CD4-positive, alpha-beta T cell treated with Interleukin-1 beta for 1 hour (primary cell): ENCODE measurements at places on chromosomes 7 and 10.

- no peak for DNase-seq
Measured at GRCh38 chr10:111261081-111261615, 184.3 kb downstream of the ADRA2A start.

DNA sequence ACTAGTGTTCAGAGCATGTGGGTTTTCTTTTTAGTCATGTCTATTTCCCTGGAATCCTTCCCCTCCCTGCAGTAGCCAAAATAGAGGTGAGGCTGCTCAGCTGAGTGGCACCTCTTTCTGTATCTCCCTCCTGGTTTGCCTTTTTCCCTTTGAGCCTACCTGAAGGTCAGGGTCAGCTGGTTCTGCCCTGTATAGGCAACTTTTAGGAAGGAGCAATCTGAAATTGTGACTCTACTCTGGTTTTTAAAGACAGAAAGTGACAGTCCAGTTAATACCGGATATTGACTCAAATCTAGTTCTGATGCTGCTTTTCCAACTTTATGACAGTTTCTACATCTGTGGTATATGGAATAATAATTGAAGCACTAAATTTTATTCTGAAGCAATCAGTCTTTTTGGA is 26.0 kb downstream of the CCM2 start:
- DNase-seq: no peak

- no peak for DNase-seq
Measured at GRCh38 chr7:146591976-146592375, 475.4 kb downstream of the CNTNAP2 start.

- DNase-seq: no peak
Measured at GRCh38 chr7:159122276-159122675, 22.4 kb downstream of the VIPR2 start.

- DNase-seq: peak; percentile 32
Measured at GRCh38 chr10:67837541-67838314, at the start of gene DNAJC12. Gene DNAJC12, minus strand, starts transcription at chr10:67838188. Its CDS starts 177 bp downstream, at chr10:67838011.

DNA sequence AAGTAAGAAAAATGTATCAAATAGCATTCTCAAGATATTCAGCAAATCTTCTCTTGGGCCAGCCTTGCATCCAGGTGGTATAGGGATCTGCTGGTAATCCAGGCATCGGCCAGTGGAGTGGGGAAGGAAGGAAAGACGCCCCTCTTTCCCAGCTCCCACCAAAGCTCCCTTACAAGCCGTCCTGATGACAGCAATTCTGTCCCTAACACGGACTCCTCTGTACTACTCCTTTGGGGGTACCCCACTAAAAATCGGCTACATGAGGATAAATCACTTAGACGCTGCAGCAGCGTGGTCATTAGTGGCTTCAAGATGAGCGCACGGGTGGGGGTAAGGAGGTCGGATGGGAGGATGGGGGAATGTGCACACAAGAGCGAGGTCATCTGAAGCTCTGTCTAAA is 24.7 kb upstream of the NUB1 start:
- DNase-seq: no peak

- DNase-seq: no peak
Measured at GRCh38 chr10:78579995-78580394, 488.8 kb upstream of the ZMIZ1 start.

DNA sequence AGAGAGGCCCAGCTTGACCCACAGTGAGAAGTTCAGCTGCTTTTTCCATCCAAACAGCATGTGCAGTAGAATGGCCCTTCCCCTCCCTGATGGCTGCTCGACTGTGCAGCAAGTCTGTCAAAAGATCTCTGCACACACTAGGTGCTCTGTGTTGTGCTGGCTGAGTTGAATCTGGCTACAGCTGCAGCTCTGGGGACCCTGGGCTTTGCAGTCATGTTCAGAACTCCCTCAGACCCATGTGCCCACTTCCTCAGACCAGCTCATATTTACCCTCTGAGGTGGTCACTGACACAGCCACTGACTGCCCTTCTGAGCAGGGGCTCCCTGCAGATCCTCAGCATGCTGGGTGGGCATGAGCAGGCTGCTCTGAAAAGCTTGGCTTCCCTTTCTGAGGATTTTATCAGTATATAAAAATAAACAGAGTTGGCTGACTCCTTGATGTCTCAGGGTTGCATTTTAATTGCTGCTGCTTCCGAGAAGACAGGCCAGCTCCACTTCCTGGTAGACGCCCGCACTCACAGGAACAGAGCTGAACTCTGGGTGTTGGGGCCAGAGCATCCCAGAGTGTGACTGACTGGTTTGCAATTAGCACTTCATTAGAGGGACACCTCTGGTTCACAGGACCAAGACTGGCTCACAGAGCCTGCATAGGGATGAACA is 507.9 kb downstream of the RPS24 start:
- no peak for DNase-seq

DNA sequence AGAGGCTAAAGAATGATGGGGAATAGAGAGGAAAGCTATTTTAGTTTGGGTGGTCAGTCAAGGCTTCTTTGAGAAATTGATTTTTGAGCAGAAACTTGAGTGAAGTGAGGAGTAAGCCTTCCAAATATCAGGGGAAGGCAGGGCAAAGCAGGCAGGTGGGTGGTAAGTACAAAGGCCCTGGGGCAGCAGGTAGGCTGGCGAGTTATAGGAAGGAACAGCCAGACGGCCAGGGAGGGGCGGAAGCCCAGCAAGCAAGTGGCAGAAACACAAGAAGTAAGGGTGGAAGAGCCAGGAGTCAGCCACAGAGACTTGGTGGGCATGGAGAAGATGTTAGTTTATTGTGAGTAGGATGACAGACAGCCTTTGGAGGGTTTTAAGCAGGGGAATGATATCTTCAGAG is 34.9 kb downstream of the VWA2 start:
- DNase-seq: no peak
